ENCODE measurements at places on chromosomes 4 and X. TPM values are rescaled to one million over a fixed set of nuclear protein-coding genes. Genes with fewer than 3 reads are reported as not detected.

DNA sequence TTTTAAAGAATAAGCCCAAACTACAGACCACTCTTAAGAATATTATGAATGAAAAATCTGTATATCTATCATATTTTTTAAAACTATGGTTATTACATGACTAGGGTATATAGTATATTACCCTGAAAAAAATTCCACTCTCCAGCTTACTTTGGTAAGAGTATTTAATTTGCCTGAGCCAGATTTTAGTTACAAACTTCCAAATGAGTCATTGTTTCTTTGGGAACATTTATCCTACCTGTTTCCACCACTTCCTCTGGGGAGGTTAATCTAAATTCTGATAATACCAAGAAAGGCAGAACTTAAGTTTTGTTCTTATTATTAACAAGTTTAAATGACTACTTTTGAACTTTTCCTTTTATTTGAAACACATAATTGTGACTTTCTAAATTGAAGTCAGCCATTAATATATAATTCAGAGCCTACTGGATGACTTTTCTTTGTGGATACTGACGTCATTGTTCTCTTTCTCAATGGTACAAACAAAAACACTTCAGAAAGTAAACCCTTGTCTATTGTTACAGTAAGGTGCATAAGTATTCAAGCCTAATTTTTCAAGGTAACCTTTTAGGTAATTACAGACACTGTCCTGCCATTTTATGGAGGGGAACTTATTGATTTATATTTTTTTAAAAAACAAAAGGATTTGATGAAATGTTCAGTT, 135.6 kb upstream of the TLL1 start:
- no peak for DNase-seq

DNA sequence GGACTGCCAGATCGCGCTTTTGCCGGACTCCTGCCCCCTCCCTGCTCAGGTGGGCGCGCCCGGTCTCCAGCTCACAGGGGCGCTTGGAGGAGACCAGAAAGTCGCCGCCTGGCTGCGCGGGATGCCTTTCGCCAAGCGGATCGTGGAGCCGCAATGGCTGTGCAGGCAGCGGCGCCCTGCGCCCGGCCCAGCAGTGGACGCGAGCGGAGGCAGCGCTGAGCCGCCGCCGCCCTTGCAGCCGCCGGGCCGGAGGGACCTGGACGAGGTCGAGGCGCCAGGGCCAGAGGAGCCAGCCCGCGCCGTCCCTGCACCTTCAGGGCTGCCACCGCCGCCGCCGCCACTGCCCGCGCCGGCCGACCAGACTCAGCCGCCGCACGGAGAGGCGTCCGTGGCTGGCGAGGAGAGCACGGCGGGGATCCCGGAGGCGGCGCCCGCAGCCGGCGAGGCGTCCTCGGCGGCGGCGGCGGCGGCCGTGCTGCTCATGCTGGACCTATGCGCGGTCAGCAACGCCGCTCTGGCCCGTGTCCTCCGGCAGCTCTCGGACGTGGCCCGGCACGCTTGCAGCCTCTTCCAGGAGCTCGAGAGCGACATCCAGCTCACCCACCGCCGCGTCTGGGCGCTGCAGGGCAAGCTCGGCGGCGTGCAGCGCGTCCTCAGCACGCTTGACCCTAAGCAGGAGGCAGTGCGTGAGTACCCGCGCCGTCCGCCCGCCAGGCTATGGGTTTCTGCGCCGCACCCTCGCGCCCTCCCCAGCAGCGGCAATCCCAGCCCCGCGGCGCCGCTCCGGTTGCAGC, 834 bp downstream of the NHS start:
- no peak for DNase-seq

GRCh38 chr4:78735697-78736096, 40.5 kb upstream of the BMP2K start:
- DNase-seq: no peak

- no peak for DNase-seq
These were observed 1811.2 kb upstream of the PCDH10 start for GRCh38 chr4:131337936-131338335.

GRCh38 chr4:155207534-155208257, 740 bp upstream of the NPY2R start:
- no peak for DNase-seq

- no peak for DNase-seq
These were observed 159.9 kb downstream of the SCFD2 start for GRCh38 chr4:53205970-53206369.

GRCh38 chr4:98446499-98447375, 185.6 kb downstream of the RAP1GDS1 start:
- DNase-seq: no peak

DNA sequence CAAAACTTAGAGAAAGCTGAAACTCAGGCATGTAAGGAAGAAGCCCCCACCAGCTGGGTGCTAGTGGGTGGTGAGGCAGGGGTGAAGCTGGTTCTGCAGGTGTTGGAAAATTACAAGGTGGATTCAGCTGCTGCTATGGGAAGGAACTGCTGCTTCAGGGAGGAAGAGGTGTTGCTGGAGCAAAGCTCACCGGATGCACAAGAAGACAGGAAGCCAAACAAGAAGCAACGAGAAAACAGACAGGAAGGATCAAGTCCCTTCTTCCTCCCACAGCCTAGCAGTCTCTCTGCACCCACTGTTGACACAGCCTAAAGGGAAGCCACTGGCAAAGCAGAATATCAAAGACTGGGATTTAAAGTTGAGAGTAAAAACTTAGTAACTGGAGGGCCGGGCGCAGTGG, 100.2 kb upstream of the JADE1 start:
- no peak for DNase-seq

DNA sequence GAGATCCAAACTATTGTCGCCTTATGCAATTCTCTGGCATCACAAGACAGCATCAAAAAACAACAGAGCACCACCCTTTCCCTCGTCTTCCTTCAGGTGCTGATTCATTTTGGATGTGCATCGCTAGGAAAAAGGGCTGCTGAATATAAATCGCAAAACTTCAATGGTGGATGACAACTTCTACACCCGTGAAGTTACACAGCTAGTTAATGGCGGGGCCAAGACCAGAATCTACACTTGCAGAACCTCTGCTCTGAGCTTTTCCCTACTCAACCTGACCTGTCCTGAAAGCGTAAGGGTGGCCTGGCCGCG, 674 bp downstream of the GNPDA2 start:
- no peak for DNase-seq

GRCh38 chrX:39440799-39441284, 639.6 kb downstream of the MID1IP1 start:
- DNase-seq: no peak

DNA sequence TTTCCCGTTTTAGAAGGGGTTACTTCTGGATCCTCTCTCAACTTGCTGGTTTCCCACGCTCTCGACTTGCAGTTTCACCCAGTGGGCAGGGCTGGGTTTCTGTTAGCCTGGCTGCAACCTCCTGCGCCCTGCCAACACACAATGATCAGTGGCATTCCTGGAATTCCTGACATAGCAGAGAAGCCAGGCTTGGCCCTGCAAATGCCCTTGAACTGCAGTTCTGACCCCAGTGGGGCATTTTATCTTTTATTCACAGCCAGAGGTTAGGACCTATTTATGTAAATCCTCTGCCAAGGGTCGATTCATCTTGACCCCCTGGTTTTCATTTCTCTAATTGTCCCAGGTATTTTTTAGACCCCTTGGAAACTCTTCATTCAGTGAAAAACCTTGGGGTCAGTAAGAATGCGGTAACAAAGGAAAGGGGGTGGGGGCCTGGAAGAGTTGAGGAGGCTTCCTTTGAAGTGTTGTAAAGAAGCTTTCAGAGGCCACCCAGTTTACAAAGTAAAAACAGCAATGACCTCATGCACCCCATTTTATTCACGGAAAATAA, 217.6 kb downstream of the ZNF674 start:
- no peak for DNase-seq

DNA sequence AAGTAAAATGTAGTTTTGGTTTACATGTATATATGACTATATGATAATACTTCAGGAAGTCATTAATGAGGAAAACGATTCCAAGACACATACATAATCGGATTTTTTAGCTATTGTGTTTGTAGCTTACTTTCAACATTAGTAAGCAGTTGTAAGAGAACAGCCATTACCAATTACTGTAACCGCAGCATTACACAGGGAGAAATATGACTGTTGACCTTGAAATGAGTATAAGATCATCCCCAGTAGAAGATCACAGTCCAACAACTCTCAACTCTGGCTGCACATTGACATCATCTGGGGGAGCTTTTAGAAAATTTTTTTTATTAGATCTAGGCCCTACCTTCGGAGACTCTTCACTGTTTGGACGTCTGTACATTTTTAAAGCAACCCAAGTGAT, 762.0 kb upstream of the MAGEB2 start:
- DNase-seq: no peak

DNA sequence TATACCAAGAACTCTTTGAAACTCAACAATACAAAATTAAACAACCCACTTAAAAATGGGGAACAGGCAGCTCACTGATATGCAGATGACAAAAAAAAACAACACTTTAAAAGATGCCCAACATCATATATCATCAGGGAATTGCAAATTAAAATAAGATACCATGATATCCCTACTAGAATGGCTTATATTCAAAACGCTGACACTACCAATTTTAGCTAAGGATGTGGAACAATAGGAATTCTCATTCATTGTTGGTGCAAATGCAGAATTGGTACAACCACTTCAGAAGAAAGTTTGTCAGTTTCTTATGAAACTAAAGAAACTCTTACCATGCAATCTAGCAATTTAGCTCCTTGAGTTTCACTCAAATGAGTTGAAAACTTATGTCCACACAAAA, 259.0 kb upstream of the HS3ST1 start:
- DNase-seq: no peak

DNA sequence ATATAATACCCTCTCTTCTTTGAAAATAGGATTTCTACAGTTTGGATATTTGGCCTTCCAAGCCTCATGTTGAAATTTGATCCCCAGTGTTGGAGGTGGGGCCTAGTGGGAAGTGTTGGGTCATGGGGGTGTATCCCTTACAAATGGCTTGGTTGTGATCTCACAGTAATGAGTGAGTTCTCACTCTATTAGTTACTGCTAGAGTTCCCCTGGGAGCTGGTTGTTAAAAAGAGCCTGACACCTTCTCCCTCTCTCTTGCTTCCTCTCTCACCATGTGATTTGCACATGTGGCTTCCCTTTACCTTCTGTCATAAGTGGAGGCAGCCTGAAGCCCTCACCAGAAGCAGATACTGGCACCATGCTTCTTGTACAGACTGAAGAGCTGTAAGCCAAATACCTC, 73.9 kb downstream of the HDAC8 start:
- no peak for DNase-seq

DNA sequence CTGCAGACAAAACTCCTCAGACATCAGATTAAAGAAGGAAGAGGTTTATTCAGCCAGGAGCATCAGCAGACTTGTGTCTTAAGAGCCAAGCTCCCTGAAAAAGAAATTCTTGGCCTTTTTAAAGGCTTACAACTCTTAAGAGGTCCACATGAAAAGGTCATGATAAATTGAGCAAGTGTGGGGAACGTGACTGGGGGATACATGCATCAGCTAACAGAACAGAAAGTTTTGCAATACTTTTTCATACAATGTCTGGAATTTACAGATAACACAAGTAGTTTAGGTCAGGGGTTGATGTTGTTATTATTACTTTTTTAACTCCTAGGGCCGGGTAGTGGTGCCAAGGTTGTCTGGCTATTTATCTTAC, 55.6 kb upstream of the RBMX start:
- DNase-seq: no peak

GRCh38 chrX:964831-965416, 247.5 kb downstream of the CRLF2 start:
- no peak for DNase-seq

- DNase-seq: no peak
These were observed 15.0 kb downstream of the ACSL1 start for GRCh38 chr4:184810720-184811119.

GRCh38 chr4:132572210-132572609, 576.9 kb upstream of the PCDH10 start:
- peak; percentile 42 for DNase-seq

DGAT2L6 gene
- not detected for polyA plus RNA-seq

NHSL2 gene
- polyA plus RNA-seq: 3.1 TPM

DCAF8L2 gene
- not detected for polyA plus RNA-seq

C4orf46 gene
- 13.8 TPM for polyA plus RNA-seq

XK gene
- 0.11 TPM for polyA plus RNA-seq

UPF3B gene
- 7.5 TPM for polyA plus RNA-seq

N4BP2 gene
- 3.2 TPM for polyA plus RNA-seq

ENPP6 gene
- 0.02 TPM for polyA plus RNA-seq

MGAT4D gene
- polyA plus RNA-seq: not detected

CCNA2 gene
- polyA plus RNA-seq: 13.1 TPM

MAGEA6 gene
- polyA plus RNA-seq: not detected

VCX3B gene
- not detected for polyA plus RNA-seq

CDS1 gene
- 0.06 TPM for polyA plus RNA-seq

HAND2 gene
- polyA plus RNA-seq: 2.2 TPM
